Stimulated activated CD4-positive, alpha-beta T cell treated with anti-CD3 and anti-CD28 coated beads, Interleukin-4, amount 100 ng/mL, for 1 hour (primary cell): ENCODE measurements at places on chromosomes 3 and 15.
A peak's percentile ranks its signal among the peaks of the same experiment; 100 is the strongest.

- no peak for DNase-seq
Observed at GRCh38 chr3:115321400-115321805, 174.3 kb upstream of the ZBTB20 start.

DNA sequence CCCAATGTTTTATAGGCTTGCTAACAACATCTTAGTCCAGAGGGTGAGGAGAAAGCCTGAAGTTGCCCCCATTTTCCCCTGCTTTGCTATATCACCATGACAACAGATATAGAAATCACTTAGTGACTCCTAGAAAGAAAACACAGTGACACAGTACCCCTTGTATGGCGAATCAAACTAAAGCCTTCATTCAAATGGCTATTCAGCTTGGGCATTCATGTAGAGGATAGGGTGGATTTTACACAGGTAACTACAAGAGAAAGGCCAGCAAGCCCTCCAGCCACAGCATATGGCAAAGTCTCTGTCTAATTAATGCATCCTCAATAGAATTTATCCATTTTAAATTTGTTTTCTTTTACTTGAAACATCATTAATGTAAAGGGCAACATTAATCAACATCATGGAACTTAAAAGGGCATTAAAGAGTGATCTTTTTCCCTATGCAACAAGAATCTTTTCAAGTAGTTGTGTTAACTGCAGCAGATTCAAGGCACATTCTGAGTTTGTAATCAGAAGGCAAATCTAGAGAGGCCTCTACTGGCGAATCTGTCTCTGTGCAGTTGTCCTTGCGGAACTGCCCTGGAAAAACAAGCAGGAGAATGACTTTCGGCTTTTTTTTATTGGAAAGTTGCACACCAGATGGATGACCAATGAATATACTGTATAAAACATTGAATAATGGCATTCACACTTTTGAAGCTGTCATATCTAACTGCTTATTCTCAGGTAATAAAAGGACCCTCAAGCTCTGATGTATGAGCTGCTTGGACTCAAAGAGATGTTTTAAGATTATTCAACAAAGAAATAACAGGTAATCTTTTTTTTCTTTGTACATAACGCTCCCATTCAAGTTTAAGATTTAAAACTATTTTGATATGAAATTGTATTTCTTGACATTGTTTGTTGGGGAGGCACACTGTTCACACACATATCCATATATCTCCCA, 621.7 kb upstream of the AGTR1 start:
- no peak for DNase-seq

DNA sequence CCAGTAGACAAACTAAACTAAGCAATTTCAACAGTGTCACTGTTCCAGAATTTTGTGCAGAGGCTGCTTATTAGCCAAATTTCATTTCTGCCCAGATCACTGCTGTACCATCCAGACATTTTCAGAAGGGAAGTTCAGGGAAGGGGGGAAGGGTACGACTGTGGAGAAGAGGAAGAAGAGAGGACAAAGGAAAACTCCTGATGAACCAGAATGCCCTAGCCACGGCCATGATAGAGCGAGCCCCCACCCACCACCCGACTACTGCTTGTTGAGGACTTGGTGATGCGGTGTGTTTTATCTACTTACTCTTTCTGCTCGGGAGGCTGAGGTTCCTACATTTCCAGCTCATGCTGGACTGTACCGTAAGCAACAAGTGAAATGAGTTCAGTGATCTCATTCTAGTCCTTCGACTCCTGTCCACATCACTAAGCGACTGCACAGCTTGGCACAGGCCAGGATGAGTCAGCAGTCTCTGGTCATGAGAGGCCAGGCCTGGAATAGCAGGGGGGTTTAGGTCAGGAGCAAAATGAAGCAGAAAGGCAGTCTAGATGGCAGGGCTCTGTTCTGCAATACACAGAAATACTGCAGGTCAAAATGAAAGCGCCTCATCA, 330.8 kb downstream of the TIGIT start:
- DNase-seq: no peak

DNA sequence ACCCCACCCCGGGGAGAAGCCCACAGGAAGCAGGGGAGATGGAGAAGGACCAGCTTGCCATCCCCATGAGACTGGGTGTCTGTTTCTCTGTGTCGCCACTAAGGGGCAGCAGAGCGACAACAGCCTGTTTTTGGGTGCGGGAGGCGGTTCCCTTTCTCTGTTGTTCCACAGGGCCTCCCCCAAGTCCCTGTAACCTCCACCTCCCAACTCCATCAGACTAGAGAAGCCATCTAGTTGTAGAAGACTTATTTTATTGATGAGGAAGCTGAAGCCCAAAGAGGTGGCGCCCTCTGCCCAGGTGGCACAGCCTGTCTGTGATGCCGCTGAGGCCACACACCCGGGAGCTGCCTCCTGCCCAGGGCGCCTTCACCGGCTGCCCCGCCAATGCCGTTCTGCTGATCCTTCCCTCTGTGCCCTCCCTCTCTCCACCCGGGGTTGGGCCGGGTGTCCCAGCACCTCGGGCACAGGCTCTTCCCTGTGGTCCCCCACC, 3.9 kb upstream of the CCDC9B start:
- DNase-seq: peak; percentile 70

DNA sequence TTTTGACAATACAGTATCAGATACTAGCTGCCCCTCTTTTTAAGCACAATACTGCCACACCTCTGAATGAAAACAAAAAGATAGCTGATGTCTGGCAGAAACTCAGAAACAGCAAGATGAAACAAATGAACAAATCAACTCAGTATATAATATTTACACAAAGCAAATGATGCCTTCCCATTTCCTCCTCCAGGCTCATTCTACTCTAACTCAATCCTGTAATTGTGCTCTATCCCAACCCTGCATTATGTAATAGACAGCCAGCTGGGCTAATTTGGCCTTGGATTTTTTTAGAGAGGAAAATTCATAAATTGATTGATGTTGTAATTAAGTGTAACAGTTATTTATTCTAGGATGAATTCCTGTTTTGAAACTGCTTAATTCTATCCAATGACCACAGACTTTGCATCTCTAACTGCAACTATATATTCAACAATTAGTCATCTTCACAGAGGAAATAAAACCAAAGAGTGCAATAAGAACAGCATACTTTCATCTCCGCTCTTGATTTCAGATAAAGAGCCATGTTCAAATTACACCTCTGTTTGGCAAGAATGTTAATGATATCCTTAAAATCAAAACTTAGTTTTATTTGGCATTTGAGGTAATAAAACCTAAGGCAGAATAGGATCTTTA, 6.1 kb downstream of the ATG3 start:
- DNase-seq: no peak

DNA sequence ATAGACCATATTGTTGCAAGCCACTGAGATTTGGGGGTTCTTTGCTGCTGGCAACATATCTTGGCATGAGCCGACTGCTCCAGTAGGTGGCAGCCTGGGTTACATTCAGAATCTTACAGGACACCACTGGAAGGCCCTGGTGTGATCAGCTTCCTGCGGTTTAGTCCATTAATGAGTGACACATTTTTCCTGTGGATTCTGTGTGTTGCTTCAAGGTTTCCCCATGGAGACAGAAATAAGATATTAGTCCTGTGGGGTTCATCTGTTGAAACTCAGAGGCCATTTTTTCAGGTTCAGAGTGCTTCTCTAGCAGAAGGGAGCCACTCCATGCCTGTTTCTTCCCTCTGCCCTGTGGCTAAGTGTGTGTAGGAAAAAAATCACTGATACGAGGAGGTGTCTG, 116.2 kb downstream of the MFSD1 start:
- DNase-seq: no peak

- DNase-seq: no peak
Observed at GRCh38 chr3:149087208-149087607, 875 bp upstream of the HLTF start.

- no peak for DNase-seq
Observed at GRCh38 chr3:172029425-172030098, 9.8 kb upstream of the FNDC3B start.

GRCh38 chr3:64939309-64939708, 251.5 kb upstream of the ADAMTS9 start:
- DNase-seq: no peak

- no peak for DNase-seq
Observed at GRCh38 chr3:133049491-133049890, 11.3 kb downstream of the TMEM108 start.

DNA sequence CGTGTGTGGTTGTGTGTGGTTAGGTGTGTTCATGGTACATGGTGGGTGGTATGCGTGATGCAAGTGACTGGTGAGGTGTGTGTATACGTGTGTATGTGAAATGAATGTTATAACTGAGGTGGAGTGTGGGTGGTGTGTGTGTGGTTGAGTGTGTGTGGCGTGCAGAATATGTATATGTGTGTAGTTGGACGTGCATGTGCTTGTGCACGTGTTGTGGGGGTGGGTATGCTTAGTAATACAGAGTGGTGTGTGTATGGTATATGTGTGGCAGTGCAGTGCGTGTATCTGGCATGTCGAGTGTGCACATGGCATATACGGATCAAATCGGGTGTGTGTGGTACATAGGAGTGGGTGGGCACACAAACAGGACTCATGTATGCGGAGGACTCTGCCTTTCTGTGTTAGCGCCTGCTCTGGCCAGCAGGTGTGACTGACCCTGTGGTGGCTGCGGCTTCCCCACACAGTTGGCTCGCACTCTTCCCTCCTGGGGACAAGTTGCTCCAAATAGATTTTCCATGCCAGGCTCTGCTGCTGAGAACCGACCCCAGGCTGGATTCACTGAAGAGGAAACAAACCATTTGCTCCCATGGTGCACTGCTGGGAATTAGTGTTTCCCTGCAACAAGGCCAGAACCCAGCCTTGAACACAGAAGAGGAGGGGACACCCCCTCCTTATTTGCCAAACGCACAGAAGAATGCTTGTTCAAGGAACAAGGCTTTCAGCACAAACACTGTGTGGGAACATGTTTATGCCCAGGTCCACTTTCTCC, 1.2 kb upstream of the C3orf70 start:
- DNase-seq: no peak
